ENCODE measurements at places on chromosomes 7 and 10. TPM values are rescaled to one million over a fixed set of nuclear protein-coding genes. Genes with fewer than 3 reads are reported as not detected.

ST8SIA6 gene
- total RNA-seq, result 0.03 TPM

FAM25G gene
- 0.73 TPM for total RNA-seq

SPDYE5 gene
- total RNA-seq, result not detected

PHYH gene
- total RNA-seq, result 32.0 TPM

RAB19 gene
- total RNA-seq, result not detected

HDAC9 gene
- 0.17 TPM for total RNA-seq

CYP2C9 gene
- not detected for total RNA-seq

VGF gene
- total RNA-seq, result 20.1 TPM

TYSND1 gene
- 16.8 TPM for total RNA-seq

WIPF3 gene
- total RNA-seq, result 0.48 TPM

RSPH10B gene
- total RNA-seq, result 0.06 TPM

JCAD gene
- total RNA-seq, result 22.0 TPM

NEUROD6 gene
- total RNA-seq, result not detected

TNKS2 gene
- total RNA-seq, result 21.4 TPM

MRLN gene
- total RNA-seq, result not detected

NANOS1 gene
- total RNA-seq, result 2.9 TPM

HIPK2 gene
- total RNA-seq, result 39.9 TPM

WNT8B gene
- not detected for total RNA-seq

KCNIP2 gene
- total RNA-seq, result 0.47 TPM

LBX1 gene
- not detected for total RNA-seq

RNF32 gene
- 1.1 TPM for total RNA-seq

FEZF1 gene
- not detected for total RNA-seq

BMPR1A gene
- total RNA-seq, result 22.0 TPM

IFIT3 gene
- 5.4 TPM for total RNA-seq

NME8 gene
- total RNA-seq, result not detected

GRM3 gene
- not detected for total RNA-seq

HOXA13 gene
- total RNA-seq, result 1.7 TPM

BICC1 gene
- 25.8 TPM for total RNA-seq

ASAH2 gene
- total RNA-seq, result 2.2 TPM

IFIT1 gene
- 5.4 TPM for total RNA-seq

TMEM26 gene
- total RNA-seq, result 0.06 TPM

TRIM50 gene
- not detected for total RNA-seq

HYAL4 gene
- not detected for total RNA-seq
